Kidney epithelial cell (primary cell): ENCODE measurements at places on chromosomes 5 and 9. TPM values are rescaled to one million over a fixed set of nuclear protein-coding genes. Genes with fewer than 3 reads are reported as not detected.

GRCh38 chr5:178081571-178082243 is 31.6 kb upstream of the N4BP3 start:
- no peak for DNase-seq

DNA sequence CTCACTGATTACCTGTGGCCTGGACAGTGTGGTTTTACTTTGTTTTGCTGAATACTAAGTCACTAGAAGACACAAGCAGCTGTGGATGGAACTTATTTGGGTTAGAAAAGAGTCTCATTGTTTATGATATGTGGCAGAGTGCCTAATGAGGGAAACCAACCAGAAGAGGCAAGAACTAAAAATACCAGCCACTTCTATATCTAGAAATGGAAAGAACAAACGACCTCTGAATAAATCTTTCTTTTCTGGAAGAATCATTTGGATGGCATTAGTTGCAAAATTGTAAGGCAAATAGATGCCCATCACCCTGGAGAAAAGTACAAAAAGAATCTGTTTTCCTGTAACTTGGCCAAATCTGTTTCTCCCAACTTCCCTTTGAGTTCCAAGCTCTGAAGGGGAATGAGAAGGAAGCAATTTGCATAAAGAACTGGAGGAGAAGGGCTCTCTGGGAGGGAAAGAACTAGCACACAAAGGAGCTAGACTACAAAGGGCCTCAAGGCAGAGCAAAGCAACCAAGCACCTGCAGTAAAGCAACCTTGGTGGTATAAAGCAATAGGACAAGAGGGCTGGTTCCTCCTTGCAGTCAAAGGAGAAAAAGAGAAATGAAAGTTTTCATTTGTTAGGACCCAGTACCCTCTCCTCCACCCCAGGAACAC is 455.4 kb downstream of the CAAP1 start:
- DNase-seq: no peak

- DNase-seq: no peak
Observed at GRCh38 chr5:95840956-95841705, 18.6 kb upstream of the GLRX start.

The GBGT1 gene
- total RNA-seq: 8.8 and 12.4 TPM in 2 replicates
